ENCODE measurements at places on chromosomes 3 and 15. TPM values are rescaled to one million over a fixed set of nuclear protein-coding genes. Genes with fewer than 3 reads are reported as not detected.

B2M gene
- 21.5 TPM for total RNA-seq

RASA2 gene
- 13.2 TPM for total RNA-seq

KLHL6 gene
- total RNA-seq = not detected

PLIN1 gene
- total RNA-seq = not detected

HHLA2 gene
- not detected for total RNA-seq
